Vagina (tissue), 2 donors: ENCODE measurements at places on chromosomes 12 and 14.

DNA sequence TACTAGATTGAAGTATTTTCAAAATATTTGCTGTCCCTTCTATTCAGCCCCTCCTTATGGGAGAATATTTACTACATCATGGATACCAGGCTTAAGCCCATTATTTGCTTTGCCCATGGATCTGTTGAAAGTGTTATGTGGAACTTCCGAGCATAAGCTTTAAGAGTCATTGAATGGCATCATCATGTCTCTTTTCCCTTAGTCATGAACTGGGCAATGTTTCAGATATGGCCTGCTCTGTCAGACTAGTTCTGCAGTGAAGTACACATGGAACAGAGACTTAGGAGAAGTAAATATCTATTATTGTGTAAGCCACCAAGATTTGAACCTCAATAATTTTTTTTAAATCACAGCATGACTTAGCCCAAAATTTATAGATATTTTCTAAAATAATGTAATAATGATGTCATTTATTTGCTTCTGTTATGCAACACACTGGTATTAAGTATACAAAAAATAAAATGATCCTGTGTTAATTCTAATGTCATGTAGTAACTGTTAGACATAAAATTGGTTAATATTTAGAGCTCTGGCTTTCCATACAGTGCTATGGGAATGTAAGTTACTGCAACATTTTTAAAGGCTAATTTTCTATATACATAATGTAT is 1097.3 kb downstream of the SLC16A7 start:
- no peak for DNase-seq

- no peak for DNase-seq
These were observed 8.5 kb upstream of the COX6A1 start for GRCh38 chr12:120429368-120429767.

DNA sequence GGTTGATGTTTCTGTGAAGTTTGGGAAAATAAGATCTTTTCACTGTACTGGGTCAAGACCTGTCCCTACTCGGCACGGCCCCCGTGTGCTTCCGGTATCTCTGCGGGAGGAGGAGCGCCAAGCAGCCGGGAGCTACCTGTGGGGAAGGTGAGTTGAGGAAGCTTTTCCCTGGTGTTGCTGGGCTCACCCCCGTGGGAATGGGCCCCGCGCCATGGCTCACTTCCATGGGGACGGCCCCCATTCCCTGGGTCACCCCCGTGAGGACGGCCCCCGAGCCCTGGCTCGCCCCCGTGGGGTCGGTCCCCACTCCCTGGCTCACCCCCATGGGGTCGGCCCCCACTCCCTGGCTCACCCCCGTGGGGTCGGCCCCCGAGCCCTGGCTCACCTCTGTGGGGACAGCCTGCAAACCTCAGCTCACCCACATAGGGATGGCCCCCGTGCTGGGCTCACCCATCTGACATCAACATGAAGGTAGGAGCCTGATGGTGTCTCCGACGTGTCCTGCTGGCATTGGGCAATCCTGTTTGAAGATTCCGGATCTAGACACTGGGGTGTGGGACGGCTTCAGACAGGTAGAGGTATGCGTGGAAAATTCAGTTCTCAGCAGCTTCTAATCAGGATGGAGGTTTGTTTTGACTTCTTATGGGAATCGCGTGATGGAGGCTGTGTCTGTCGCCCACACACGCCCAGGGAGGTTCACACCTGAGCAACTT is 9.1 kb downstream of the LRCOL1 start:
- no peak for DNase-seq

GRCh38 chr12:71303199-71303598 is 136.4 kb upstream of the LGR5 start:
- no peak for DNase-seq

DNA sequence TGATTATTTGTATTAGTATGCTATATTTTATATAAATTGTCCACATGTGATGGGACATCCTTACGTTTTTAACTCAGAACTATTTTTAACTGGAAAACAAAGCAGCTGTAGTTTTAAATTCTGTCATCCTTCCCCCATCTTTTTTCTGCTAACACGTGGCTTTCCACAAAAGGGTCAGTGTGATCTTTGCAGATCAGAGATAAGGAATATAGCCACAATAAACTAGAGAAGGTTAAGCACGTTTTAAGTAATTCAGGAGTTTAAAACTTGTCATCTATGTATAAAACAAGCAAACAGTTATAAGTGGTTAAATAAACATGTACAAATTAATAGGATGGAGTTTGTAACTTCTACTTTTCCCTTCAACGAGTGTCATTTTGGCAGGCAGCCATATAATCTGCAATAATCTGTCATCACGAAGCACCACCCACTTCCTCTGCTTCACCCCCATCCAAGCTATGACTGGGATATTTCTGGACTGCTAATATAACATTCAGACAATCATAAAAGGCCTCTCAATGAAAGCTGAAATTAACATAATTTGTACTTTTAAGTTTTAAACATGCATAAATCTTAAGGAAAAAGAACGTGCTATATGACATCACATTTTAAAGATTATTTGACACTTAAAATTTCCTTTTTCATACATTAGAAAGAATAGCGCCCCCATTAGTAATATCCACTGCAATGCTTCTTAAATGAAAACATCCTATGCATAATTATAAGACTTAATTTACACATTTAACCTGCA is 15.3 kb downstream of the TAOK3 start:
- DNase-seq: no peak

- no peak for DNase-seq
These were observed 50.4 kb downstream of the KCNK10 start for GRCh38 chr14:88272390-88273269.

- no peak for DNase-seq
These were observed 166.2 kb downstream of the PAX9 start for GRCh38 chr14:36827861-36828260.

GRCh38 chr14:61454545-61454944 is 133.2 kb downstream of the PRKCH start:
- no peak for DNase-seq

GRCh38 chr12:24400533-24400932 is 451.1 kb upstream of the SOX5 start:
- no peak for DNase-seq

DNA sequence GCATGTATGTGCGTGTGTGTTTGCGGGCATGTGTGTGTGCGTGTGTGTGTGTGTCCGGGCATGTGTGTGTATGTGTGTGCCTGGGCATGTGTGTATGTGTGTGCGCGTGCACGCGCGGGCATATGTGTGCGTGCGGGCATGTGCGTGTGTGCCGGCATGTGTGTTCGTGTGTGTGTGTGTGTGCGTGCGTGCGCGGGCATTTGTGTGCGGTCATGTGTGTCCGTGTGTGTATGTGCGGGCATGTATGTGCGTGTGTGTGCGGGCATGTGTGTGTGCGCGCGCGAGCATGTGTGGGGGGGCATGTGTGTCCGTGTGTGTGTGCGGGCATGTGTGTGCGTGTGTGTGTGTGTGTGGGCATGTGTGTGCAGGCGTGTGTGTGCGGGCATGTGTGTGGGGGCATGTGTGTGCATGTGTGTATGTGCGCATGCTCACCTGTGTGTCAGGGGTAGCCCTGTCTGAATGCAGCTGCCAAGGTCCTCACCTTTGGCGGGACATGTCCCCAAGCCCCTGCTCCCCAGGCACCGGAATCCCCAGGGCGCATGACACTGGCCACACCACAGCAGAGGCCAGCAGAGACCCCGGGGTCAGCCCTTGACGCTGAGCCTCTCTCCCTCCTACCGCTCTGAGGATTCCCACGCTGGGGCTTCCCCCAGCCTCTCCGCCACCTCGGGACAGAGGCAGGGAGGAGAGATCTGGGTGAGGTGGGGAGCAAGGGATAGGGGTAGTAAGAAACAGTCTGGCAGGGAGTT is 109.5 kb upstream of the NCOR2 start:
- DNase-seq: no peak

GRCh38 chr12:49414364-49414763 is 47.1 kb downstream of the SPATS2 start:
- no peak for DNase-seq

DNA sequence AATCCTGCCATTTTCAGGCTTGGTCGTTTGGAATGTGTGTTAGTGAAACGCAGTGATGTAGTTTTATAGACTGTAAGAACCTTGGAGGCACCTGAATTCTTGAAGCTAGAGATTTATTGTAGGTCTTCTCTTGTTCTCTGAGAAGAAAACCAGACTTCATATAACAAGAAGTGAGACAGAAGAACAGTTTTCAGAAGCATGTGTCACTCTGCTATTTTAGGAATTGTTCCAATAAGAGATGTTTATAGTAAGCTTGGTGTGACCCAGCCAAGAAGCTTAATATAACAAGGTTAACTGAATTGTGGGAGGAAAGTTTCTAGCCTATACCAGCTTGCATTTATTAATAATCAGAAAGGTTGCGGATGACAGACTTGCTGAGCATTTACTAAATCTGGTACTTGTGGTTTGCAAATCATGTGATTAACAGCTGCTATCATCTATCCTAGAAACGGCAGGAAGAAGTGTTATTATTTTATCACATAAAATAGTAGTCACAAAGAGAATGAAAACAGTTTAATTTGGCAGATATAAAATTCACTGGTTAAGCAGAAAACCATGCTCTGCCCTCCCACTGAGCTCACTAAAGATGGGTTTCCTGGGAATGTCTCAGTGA is 49.2 kb upstream of the BCAT1 start:
- no peak for DNase-seq

GRCh38 chr12:74454109-74454508 is 83.5 kb upstream of the ATXN7L3B start:
- no peak for DNase-seq

GRCh38 chr14:97329701-97330100 is 532.5 kb downstream of the VRK1 start:
- DNase-seq: no peak

- DNase-seq: no peak
These were observed 128.6 kb downstream of the MED13L start for GRCh38 chr12:116148844-116149243.

- peak; percentile 85 for DNase-seq
These were observed 37.5 kb downstream of the FZD10 start for GRCh38 chr12:130199581-130200390.

DNA sequence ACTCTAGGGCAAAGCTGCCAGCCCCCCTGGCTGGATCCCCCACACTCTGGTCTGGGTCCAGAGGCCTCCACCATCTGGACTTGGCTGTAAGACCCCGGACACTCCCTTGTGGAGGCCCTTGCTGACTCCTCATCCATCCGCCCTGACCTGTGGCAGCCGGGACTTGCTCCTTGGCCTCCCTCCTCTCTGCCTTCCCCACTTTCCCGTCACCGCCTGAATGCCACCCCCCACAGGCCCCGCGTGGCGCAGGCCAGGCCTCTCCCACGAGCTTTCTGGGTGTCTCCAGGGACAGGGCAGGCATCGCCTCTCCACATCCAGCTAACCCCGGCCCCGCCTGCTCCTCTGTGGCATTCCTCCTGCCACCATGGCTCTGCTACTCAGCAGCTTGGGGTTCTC is 14.1 kb downstream of the JAG2 start:
- DNase-seq: no peak

- DNase-seq: no peak
These were observed 1.1 kb downstream of the AJUBA start for GRCh38 chr14:22981090-22981875.

DNA sequence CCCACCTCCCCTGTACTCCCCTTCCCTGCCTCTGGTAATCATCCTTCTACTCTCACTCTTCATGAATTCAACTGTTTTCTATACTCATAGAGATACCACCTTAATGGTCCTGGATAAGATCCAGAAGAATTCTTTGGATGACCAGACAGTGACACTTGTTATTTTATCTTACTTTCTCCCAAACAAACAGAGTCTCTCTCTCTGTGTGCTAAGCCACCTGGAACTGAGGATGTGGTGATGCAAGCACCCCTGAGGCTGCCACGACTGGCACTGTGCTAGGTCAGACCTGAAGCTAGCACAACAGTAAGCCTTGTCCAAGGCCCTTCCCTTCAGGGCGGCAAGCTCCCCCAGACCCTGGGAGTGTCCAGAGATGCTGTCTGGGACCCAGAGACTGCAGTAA is 250.2 kb downstream of the C12orf50 start:
- no peak for DNase-seq

DNA sequence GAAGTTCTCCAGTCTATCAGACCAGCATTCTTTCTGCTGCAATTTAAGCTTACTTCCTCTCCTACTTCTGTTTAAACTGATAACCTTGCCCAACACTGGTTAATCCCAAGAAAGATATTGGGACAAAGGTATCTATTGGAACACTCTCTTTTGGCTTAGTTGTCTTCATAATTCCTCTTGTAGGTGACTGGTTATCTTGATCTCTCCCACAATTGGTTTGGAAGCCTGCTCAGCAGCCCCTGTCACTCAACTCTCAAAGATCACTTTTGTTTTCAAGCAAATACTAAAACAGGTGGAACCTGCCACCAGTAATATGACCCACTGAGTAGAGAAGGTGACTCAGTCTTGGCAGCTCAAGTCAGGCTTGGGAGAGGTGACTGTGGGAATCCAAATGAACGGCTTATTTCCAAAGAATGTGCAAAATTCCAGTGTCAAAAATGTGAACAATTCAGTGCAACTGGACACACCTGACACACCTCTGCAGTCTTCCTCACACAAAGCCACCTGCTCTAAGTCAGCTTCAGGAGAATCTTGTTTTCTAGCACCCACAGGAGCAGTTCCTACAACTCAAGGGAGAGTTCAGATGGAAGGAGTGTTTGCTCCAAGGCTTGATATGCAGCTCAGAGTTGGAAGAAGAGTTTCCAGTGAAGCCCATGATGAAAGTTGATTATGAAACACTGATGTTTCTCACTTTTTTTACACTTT is 83.2 kb upstream of the SLC38A2 start:
- no peak for DNase-seq

- no peak for DNase-seq
These were observed 10.3 kb upstream of the PGAM5 start for GRCh38 chr12:132700212-132700822.

- no peak for DNase-seq
These were observed 5.7 kb downstream of the RAB35 start for GRCh38 chr12:120110550-120111501.

DNA sequence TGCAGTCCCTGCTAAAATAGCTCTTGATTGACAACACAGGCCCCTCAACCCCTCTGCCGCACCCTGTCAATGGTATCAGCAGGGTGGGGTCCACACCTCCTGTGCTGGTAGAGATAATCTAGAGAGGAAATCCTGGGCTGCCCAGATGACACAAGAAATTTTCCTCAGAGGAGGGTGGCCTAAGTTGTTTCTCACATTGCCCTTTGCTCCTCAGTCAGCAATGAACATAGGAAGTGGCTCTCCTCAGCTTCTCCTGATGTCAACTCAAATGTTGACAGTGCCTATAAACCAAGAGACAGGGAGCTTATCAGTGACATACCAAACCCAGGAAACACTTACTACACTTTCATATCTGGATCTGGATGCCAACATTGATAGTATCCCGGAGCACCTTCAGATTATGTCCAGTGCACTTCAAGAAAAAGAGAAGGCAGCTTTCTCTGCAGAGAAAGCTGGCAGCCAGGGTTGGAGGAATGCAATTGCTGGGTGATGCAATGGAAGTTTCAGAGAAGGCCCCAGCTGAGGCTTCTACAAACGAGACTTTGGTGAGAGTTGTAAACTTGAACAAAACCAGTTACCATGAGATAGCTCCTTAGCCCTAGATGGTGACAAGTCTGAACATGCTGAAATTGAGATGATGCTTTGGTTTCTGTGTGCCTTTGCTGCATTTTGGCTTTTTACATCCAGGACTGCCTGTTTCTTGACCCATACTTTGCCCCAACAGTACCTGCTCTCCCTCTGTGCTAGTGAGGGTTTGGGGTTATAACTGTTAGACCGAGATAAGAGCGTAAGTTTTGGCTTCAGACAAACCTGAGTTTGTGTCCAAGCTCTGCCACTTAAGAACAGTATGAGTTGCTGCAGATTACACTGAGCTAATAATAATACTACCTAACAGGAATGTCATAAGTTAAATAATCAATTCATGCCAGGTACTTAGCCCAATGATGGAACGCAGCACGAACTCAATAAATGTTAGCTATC is 183.5 kb downstream of the NUAK1 start:
- no peak for DNase-seq
